CD4-positive, alpha-beta T cell (primary cell): ENCODE measurements at places on chromosomes 5 and 9. TPM values are rescaled to one million over a fixed set of nuclear protein-coding genes. Genes with fewer than 3 reads are reported as not detected.

GRCh38 chr9:115099901-115100300 is 18.1 kb downstream of the TNC start:
- H3K4me1 ChIP-seq = no peaks in the 10 kb centered on the region
- H3K4me3 ChIP-seq = no peak overlapping the region
- DNase-seq = no peak

GRCh38 chr5:79122973-79123372 is 11.4 kb downstream of the BHMT start:
- DNase-seq = no peak
- H3K27ac ChIP-seq = no peak overlapping the region
- no peak overlapping the region for H3K4me3 ChIP-seq
- H3K36me3 ChIP-seq = no peaks in the 10 kb centered on the region

DNA sequence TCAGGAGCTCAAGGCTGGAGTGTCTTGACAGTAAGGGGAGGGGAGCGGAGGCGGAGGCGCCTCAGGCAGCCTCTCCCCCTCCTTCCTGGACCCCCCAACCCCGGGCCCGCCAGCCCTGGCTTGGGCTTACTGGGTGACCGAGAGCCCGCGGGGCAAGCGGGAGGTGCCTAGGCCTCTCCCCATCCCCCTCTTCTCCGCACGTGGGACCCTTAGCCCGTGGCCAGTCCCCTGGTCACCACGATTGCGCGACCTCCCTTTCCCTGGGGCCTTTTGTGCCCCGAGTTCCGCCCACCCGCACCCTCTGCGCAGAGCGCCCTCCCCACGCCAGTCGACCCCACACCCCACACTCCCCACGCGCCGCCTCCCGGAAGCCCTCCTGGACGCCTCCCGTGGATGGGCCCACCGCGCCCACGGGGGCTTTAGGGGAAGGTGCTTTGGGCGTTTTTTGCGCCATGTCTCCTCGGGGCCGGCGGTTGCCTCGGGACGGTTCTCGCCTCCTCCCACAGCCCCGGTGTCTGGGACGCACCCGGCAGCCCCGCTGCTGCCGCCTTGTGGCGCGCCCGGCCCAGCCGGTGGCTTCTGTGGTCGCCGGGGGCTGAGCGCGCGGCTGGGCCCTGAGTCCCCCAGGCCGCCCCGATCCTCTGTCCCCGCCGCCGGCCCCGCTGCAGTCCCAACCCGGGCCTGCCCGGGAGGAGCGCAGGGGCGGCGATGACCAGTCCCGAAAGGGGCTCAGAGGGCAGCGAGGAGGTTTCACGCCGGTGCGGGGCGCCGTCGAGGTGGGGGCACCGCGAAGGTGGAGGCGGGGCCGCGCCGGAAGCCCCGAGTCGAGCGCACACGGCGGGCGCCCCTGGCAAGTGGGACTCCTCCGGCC is 3.2 kb downstream of the TOR4A start:
- H3K4me3 ChIP-seq = no peak overlapping the region
- H3K4me1 ChIP-seq = peaks cover 28% of the 10 kb centered on the region
- DNase-seq = no peak
- H3K27me3 ChIP-seq = peaks cover 11% of the 10 kb centered on the region

- H3K4me1 ChIP-seq = peaks cover 93% of the 10 kb centered on the region
- peak overlapping the region; percentile 99 for H3K27ac ChIP-seq
- no peaks in the 10 kb centered on the region for H3K27me3 ChIP-seq
- H3K4me3 ChIP-seq = peak overlapping the region; percentile 69
Observed at GRCh38 chr9:129886226-129887174, 51.2 kb downstream of the USP20 start.

- H3K4me3 ChIP-seq = no peak overlapping the region
- H3K27ac ChIP-seq = no peak overlapping the region
- no peaks in the 10 kb centered on the region for H3K36me3 ChIP-seq
- DNase-seq = no peak
- H3K27me3 ChIP-seq = no peaks in the 10 kb centered on the region
Observed at GRCh38 chr9:135227641-135228251, 140.3 kb downstream of the OLFM1 start.

DNA sequence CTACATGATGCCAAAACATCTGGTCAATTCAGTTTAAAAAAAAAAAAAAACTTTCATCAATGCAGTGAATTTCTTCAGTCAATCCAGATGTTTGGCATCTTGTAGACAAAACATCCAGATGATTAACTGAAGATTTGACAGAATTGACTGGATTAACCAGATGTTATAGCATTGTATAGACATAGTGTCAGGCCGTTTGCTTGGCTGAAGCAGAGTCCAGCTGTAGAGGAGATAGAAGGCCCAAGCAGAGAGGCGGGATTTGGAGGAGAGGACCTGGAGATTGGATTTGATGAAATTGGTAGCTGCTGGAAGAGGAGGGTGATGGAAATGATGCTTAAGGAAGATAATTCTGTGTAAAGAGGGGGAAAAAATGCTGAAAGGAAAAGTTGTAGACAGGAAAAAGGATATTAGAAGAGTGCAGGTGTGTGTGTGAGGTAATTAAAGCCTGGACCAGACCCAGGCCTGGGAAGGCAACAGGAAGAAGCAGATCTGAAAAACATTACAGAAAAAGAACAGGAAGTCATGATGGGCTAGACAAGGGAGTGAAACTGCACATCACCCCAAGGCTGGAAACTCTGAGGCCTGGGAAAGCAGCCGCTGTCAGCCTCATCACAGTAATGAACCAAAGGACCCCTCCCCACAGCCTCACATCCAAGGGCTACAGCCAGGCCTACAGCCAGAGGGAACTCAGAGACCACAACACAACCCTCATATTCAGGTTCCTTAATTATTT is 258.3 kb downstream of the CWC27 start:
- no peaks in the 10 kb centered on the region for H3K27me3 ChIP-seq
- H3K27ac ChIP-seq = no peak overlapping the region
- no peak for DNase-seq
- H3K4me3 ChIP-seq = no peak overlapping the region
- no peaks in the 10 kb centered on the region for H3K36me3 ChIP-seq

- no peak for DNase-seq
- no peaks in the 10 kb centered on the region for H3K27me3 ChIP-seq
- no peak overlapping the region for H3K27ac ChIP-seq
- no peaks in the 10 kb centered on the region for H3K4me1 ChIP-seq
- no peak overlapping the region for H3K4me3 ChIP-seq
- H3K36me3 ChIP-seq = no peaks in the 10 kb centered on the region
Observed at GRCh38 chr5:145780982-145781381, 54.2 kb downstream of the PRELID2 start.

GRCh38 chr5:72145348-72145747 is 38.1 kb downstream of the MAP1B start:
- no peaks in the 10 kb centered on the region for H3K27me3 ChIP-seq
- H3K27ac ChIP-seq = no peak overlapping the region
- DNase-seq = no peak
- no peaks in the 10 kb centered on the region for H3K4me1 ChIP-seq
- H3K36me3 ChIP-seq = no peaks in the 10 kb centered on the region

DNA sequence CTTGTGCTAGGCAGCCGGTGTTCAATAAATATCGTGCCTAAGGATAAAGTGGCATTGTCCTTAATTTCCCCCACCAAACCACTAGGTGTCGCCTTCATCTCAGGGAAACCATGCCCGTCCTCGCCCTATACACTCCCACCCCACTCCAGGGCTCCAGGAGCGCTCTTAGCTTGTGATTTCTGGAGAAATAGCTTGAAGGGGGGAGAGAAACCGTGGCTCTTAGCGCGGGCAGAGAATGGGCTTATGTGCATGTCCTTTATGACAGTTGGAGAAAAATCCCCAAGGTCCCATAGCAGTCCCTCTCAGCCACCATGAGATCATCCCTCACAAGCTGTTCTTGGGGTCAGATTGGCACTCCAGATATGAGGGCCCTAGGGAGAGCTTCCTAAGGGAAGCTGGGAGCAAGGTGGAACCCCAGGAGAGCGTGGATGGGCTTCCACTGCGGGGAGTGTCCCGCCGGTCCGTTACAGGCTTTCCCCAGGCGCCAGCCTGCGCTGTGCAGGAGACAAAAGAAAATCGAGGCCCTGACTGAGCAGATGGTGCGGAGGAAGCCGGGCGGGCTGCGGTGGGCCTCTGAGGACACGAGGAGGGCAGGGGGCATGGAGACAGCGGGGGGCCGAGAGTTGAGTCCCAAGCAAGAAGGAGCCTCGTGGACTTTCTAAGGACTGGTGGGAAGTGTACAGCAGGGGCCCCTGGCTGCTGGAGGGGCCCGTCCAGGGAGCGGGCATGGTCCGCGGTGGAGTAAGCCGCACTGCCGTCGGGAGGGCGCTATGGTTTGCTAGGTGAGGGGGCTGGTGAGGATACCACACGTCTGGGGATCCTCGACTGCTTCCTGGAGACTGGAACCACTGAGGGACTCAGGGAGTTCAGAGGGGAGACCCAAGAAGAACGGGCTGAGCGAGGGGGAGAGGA is 750 bp upstream of the NPR2 start:
- H3K36me3 ChIP-seq = peaks cover 29% of the 10 kb centered on the region
- no peak overlapping the region for H3K27ac ChIP-seq
- no peaks in the 10 kb centered on the region for H3K27me3 ChIP-seq
- no peak overlapping the region for H3K4me3 ChIP-seq
- peak; percentile 41 for DNase-seq

GRCh38 chr9:8508671-8509290 is 709.2 kb upstream of the DMAC1 start:
- no peak overlapping the region for H3K4me3 ChIP-seq
- no peak for DNase-seq
- H3K27ac ChIP-seq = no peak overlapping the region
- no peaks in the 10 kb centered on the region for H3K4me1 ChIP-seq
- no peaks in the 10 kb centered on the region for H3K36me3 ChIP-seq

Gene LTC4S
- total RNA-seq = 4.2 TPM

Gene ARL14EPL
- not detected for total RNA-seq

Gene PCDHA8
- total RNA-seq = not detected

Gene PCDHGA2
- not detected for total RNA-seq

Gene ZNF300
- total RNA-seq = 3.7 TPM

Gene MEF2C
- 0.60 TPM for total RNA-seq
